Activated gamma-delta T cell (primary cell): ENCODE measurements at places on chromosomes 2 and 18.

DNA sequence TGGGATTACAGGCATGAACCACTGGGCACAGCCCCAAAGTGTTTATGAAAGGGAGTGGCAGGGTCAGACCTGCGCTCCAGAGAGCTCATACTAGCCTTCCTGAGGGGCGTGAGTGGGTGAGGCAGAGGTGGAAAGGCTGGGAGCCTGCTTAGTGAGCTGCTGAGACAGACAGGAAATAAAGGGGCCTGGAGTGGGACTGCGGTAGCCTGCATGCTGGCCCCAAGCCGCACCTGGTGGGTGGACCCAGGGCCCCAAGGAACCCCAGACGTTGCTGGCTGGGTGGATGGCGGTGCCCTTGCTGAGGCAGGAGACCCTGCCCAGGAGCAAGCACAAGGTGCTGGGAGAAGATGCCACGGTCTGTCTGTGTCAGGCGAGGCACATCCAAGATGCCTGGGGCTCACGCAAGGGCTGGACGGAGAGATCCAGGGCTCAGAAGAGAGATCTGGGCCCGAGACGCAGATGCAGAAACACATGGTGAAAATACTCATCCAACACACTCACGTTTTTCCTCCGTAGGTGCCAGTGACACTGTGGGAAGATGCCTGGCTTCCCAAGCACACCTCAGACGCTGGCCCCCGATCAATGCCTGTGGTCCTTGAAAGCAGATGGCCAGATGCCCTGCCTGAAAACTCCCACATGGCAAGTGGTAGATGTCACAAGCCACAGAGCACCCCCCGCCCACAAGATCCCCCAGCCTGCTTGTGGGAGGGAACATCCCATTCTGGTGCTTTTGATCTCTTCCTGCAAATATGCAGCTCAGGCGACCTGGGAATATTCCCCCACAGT, 151.1 kb downstream of the GLI2 start:
- DNase-seq = no peak

DNA sequence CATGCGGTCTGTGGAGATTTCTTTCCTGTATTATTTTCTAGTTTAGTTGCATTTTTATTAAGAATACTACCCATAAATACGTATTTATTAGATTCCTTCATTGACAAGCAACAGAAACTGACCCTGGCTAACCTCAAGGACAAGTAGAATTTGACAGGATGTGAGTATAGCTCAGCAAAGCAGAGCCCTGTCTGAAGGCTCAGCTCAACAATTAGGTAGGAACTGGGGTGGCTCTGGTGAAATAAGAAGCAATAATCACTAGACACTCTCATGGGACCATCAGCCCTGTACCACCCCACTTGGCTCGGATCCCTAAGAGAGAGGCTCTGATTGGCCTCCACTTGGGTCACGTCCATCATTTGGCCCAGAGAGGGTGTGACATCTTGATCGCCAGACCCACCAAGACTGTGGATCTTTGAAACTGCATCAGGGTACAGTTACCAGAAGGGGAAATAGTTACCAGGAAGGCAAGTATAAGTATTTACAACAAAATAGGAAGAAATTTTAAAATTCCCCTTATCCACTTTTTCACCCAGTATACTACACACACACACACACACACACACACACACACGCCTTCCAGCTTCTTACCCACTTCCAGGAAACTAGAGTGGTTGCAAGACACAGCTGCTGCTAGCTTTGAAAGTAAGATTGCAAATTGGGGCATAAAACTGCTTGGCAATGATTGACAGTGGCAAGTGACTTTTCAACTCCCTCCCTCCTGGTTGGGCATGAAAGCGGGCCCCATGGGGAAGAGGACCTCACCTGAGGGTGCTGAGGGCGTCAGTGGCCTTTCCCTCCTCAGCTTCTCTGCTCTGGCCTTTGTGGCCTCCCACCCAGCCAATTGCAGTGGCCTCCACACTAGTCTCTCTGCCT, 41.8 kb downstream of the KCTD18 start:
- no peak for DNase-seq

GRCh38 chr2:3398857-3399256, 19.4 kb downstream of the TRAPPC12 start:
- no peak for DNase-seq

- no peak for DNase-seq
Measured at GRCh38 chr18:54690198-54690597, 99.2 kb downstream of the DYNAP start.

DNA sequence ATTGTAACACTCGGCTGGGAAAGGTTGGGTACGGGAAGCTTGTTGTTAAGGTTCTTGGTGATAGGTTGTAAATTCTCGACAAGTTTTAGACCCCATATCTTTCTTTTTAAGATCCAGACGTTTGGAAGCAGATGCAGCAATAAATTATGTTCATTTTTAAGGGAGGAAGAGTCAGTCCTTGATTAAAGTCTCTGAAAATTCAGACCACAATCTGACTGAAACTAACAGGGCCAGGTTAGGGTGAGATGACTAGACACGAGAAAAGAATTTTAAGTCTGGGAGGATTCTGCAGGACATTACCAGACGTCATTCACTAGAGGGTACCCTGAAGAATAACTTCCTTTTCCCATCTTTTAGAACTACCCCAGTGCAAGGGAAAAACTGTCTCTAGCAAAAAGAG, 16.1 kb downstream of the WIPF1 start:
- DNase-seq = no peak

- no peak for DNase-seq
Measured at GRCh38 chr18:25592804-25593360, 240.9 kb upstream of the ZNF521 start.

DNA sequence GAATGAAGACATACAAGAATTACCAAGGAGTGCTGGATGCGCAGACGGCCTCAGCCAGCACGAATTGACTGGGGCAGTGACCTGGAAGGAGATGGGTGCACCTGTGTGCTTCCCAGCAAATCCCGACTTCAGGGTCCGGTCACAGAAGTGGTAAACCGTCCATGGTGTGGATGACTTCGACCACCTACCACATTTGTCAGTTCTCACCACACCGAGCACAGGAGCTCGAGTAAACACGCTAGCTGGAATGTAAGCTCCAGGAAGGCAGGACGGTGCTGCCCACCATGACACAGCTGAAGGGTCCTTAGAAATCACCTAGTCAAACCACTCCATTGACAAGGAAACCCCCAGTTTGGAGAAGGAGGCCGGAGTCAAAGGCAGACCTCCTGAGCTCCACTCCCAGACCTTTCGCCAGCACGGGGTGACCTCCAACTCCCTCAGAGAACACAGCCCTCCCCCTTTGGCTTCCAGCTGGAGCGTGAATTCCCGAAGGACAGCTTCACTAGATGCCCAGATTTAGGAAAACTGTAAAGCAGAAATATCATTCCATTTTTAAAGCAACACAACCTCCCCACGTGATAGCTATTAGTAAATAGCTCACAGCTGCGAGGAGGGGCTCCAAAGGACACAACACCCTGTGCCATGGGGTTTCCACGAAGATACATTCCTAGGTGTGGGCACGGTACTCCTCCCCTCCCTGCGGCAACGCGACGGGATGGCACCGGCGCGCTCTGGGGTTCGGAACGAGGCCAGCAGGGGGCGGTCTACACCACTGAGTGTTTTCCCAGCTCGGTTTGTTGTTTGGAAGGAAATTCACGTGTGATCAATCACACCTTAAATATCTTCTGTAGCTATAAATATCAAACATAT, 34.1 kb upstream of the GNAL start:
- DNase-seq = no peak

DNA sequence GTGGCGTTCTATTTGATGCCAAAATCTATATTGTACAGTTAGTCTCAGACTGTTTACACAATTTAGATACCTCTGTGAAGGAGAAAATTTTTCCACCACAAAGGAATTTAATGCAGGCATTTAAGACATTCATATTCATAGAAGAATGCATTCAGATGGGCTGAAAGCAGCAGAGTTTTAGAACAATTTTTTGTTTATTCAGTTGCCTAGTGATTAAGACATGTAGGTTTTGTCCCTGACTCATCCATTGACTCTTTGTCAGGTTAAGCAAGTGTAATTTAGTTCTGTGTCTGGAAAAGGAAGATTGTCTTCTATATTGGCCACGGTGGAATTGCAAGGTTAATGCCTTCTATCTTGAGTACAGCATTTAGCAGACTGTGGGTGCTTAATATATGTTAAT, 515.0 kb downstream of the PARD3B start:
- no peak for DNase-seq

GRCh38 chr2:43102366-43103092, 123.9 kb downstream of the ZFP36L2 start:
- no peak for DNase-seq

GRCh38 chr2:20526708-20527107, 79.8 kb downstream of the RHOB start:
- DNase-seq = no peak

DNA sequence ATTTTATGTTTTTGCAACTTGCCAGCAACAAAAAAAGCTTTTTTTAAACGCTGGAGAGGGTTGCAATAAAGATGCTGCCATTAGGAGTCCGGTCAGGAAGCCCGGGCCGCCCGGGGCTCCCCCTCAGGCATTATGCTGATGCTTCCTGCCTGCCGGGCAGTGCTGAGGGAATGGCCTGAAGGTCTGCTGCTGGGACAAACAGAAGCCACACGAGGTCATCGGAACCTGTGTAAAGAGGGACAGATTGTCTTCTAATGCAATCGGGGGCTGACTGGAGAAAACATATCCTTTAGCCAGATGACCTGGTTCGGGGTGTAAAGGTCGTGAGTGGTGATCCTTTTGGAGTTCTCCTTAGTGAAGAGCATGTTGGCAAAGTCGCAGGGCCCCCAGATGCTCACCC, 2.3 kb downstream of the IMPA2 start:
- no peak for DNase-seq

DNA sequence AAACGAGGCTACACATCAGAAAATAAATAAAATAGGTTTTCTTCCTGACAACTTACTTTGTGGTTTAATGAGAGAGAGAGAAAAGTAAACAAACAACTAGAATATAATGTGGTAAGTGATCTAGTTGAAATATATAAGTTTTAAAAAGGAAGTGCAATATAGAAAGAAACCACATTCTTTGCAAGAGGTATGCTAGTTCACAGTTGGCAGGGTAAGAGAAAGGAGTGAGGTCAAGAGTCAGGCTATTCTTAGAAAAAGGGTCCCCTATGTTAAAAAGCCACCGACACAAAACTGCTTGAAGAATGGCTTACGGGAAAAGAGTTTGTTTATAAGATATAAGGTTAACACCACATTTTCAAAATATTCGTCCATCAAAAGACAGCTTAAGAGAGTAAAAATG, 462.1 kb downstream of the ERBB4 start:
- DNase-seq = no peak

GRCh38 chr18:23587220-23587642, 925 bp upstream of the NPC1 start:
- no peak for DNase-seq
